Colonic mucosa (tissue), 4 donors: ENCODE measurements at places on chromosomes 4 and X. TPM values are rescaled to one million over a fixed set of nuclear protein-coding genes. Genes with fewer than 3 reads are reported as not detected.

DNA sequence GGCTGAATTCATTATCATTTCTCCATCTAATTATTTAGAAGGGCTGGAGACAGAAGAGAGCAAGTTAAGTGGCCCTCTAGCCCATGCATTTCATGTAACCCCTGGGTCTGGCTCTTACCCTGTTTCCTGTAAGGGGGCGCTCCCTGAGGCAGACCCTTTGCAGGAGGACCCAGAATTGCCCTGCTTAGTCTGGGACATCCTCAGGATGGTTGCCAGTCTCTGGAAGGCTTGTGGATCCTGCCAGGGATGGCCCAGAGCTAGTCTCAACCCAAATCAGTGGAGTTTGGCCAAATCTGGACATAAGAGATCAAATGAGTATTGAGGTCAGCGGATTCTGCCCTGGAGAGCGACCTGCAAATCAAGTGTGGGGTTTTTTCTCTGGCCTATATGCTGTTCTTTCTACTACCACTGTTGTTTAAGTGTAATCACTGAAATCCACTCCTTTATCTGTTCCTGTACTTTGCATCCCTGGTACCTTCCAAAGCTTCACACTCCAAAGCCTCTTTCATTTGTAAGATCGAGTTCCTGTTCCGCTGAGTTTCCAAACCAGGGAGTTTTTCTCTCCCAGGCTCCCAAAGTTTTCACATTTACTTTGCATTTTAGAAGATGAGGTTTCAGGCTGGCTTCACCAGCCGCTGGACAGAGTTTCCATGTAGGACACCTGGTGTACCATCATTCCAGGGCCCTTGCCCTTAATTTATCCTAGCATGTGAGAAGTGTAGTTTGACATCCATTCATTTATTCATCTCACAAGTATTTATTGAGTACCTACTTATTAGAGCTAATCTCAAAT, 6.3 kb downstream of the KLF3 start:
- H3K27me3 ChIP-seq, result no peaks in the 10 kb centered on the region
- peaks cover 32% of the 10 kb centered on the region for H3K4me1 ChIP-seq
- H3K4me3 ChIP-seq, result peak overlapping the region; percentile 3
- no peaks in the 10 kb centered on the region for H3K36me3 ChIP-seq

DNA sequence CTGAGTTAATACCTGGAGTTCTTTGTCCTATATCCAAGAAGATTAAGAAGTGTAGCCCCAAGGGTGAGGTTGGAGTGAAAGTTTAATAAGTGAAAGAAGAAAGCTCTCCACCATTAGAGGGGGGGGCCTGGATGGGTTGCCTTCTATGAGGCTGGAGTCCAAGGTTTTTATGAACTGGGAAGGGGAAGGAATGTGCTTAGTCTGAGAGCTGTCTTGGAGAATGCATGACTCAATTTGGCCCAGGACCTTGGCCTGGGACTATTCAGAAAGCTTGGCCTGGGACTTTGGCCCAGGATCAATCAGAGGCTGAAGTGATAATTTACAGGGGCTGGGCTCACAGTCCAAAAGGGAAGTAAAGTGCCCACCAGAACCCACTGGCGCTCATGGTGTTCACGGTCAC, 1049.0 kb upstream of the GRIA3 start:
- H3K4me1 ChIP-seq, result no peaks in the 10 kb centered on the region
- H3K27ac ChIP-seq, result no peak overlapping the region
- no peak overlapping the region for H3K4me3 ChIP-seq
- H3K27me3 ChIP-seq, result no peaks in the 10 kb centered on the region
- no peaks in the 10 kb centered on the region for H3K36me3 ChIP-seq

The HSD17B11 gene
- total RNA-seq, result 219 TPM

DNA sequence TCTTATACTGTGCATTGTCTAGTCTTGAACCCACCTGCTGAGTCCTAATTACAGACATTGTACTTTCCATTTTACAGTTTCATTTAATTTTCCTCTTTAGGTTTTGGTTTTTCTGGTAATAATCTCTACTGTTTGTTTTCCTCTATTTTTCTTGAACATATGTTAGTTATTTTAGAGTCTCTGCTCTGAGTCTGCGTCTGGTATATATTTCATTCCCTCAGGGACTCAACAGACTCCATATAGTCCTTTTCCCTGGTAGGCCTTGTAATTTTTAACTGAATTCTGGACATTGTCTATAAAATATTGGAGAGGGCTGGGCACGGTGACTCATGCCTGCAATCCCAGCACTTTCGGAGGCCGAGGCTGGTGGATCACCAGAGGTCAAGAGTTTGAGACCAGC, 121.8 kb upstream of the STOX2 start:
- no peak overlapping the region for H3K27ac ChIP-seq
- DNase-seq, result peak; percentile 12
- no peaks in the 10 kb centered on the region for H3K27me3 ChIP-seq
- H3K4me1 ChIP-seq, result no peaks in the 10 kb centered on the region
- H3K36me3 ChIP-seq, result no peaks in the 10 kb centered on the region

- H3K27ac ChIP-seq, result no peak overlapping the region
- H3K4me3 ChIP-seq, result no peak overlapping the region
- H3K36me3 ChIP-seq, result no peaks in the 10 kb centered on the region
- no peak for DNase-seq
- no peaks in the 10 kb centered on the region for H3K4me1 ChIP-seq
- H3K27me3 ChIP-seq, result no peaks in the 10 kb centered on the region
These were observed 27.2 kb downstream of the ANTXR2 start for GRCh38 chr4:80045786-80046185.

DNA sequence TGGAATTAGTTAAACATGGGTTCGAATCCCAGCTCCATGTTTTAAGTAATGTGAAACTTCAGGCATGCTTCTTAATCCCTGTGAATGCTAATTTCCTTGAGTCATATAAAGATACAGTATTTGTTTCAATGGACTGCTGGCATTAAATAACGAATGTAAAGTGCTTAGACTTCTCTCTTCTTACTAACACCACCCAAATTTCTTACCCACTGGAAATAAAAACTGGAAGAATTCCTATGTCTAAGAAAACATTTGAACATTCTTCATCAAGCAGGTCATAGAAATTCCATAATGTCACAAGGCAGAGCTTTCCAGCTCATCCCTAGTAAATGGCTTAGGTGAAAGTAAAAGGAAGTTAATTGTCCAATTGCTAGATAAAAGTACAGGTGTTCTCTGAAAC, 172.5 kb downstream of the ANK2 start:
- no peaks in the 10 kb centered on the region for H3K27me3 ChIP-seq
- H3K4me1 ChIP-seq, result no peaks in the 10 kb centered on the region
- DNase-seq, result no peak
- H3K27ac ChIP-seq, result no peak overlapping the region
- no peaks in the 10 kb centered on the region for H3K36me3 ChIP-seq

DNA sequence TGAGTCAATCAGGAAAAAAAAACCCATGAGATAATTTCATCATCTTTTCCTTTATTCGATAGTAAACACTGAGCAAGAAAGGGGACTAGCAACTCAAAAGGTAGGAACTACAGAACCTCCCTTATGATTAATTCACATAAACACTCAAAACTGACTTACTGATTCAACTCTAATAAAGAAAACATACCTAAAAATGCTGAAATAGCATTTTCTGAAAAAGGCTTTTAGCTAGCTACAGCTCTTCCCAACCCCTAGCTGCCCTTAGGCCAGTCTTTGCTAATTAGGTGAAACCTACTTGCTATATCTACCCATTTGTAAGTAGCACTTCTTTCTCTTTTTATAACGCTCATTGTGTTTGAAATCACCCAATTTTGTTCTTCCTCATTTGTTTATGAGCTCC, 150.6 kb downstream of the ATRX start:
- DNase-seq, result no peak
- no peaks in the 10 kb centered on the region for H3K27me3 ChIP-seq
- H3K4me1 ChIP-seq, result no peaks in the 10 kb centered on the region
- H3K27ac ChIP-seq, result no peak overlapping the region

DNA sequence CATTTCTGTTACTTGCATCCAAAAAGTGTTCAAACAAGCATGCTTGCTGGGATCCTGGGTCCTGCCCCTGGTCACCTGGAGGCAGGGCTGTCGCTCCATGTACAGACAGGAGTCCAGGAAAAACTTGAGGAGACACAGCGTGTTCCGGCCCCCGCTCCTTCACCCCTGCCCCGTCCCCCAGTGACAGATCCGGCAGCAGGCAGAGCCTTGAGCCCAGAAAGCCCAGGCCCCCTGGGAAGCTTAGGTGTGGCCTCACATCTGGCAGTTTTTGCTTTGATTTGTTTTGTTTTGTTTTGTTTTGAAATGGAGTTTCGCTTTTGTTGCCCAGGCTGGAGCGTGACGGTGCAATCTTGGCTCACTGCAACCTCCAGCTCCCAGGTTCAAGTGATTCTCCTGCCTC, 67.0 kb downstream of the TRMT44 start:
- H3K27me3 ChIP-seq, result no peaks in the 10 kb centered on the region
- no peak overlapping the region for H3K4me3 ChIP-seq
- no peaks in the 10 kb centered on the region for H3K36me3 ChIP-seq
- H3K27ac ChIP-seq, result no peak overlapping the region
- H3K4me1 ChIP-seq, result no peaks in the 10 kb centered on the region

DNA sequence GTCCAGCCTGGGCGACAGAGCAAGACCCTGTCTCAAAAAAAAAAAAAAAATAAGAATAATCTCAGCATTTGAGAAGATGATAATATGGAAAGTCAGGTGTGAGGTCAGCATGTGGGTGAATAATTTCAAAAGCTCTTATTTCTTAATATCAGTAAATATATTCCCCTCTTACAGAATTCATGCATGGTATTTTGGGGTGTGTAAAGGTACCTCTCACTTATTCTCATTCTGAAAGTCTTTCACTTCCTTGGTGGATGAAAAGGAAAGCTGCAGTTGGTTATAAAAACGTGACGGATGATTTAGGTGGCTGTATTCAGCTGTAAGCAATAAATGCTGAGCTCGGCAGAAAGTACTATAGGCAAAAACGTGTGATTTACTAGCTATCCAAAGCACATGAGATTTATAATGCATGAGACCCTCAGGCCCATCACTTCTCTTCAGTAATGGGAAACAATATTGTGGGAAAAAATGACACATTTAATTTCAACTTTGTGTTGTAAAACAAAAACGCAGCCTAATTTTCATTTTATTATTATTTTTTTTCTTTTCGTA, 353.2 kb upstream of the MAGEB2 start:
- H3K27me3 ChIP-seq, result no peaks in the 10 kb centered on the region
- no peaks in the 10 kb centered on the region for H3K36me3 ChIP-seq
- no peak overlapping the region for H3K27ac ChIP-seq
- no peaks in the 10 kb centered on the region for H3K4me1 ChIP-seq

DNA sequence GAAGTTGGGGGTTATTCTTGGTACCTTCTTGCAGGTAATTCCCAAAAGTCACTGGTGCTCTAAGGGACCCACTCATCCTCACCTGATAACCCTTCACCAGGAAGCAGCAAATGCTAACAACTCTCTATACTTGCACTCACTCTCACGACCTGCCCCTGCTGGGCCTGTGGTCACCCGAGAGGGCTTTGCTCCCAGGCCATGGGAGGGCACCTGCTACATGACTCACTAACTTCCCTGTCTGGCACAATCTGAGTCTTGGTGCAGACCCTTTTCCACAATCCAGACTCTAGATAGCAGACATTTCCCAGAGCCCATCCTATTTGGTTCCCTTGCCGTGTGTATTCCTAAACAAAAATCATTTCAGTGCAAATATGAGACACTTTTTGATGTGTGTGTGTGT, 403.8 kb upstream of the FAT1 start:
- DNase-seq, result no peak
- H3K4me3 ChIP-seq, result no peak overlapping the region
- no peaks in the 10 kb centered on the region for H3K27me3 ChIP-seq
- H3K27ac ChIP-seq, result no peak overlapping the region
- H3K36me3 ChIP-seq, result no peaks in the 10 kb centered on the region

DNA sequence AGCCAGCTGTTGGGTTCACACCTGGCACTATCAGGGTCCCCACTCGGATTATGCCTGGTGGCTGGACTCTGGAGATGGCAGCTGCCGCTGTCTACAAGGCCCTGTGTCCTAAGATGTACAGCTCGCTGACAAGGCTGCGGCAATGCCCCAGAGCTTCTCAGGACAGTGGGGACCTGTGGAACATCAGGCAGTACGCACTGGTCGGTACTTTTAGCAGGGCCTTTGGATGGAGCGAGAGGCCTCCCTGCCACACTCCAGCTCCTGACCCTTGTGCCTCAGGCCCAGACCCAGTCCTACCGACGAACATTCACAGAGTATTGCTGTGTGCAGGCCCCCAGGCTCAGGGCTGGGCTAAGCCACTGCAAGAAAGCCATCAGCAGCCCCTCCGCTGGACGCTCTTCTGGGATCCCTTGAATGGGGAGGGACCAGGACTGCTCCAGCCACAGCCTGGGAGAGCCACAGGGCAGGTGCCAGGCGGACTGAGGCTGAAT, 45.7 kb upstream of the HMX1 start:
- H3K27ac ChIP-seq, result no peak overlapping the region
- no peak overlapping the region for H3K4me3 ChIP-seq
- DNase-seq, result peak; percentile 14
- H3K4me1 ChIP-seq, result no peaks in the 10 kb centered on the region

The RAI2 gene
- 4.8 TPM for total RNA-seq

DNA sequence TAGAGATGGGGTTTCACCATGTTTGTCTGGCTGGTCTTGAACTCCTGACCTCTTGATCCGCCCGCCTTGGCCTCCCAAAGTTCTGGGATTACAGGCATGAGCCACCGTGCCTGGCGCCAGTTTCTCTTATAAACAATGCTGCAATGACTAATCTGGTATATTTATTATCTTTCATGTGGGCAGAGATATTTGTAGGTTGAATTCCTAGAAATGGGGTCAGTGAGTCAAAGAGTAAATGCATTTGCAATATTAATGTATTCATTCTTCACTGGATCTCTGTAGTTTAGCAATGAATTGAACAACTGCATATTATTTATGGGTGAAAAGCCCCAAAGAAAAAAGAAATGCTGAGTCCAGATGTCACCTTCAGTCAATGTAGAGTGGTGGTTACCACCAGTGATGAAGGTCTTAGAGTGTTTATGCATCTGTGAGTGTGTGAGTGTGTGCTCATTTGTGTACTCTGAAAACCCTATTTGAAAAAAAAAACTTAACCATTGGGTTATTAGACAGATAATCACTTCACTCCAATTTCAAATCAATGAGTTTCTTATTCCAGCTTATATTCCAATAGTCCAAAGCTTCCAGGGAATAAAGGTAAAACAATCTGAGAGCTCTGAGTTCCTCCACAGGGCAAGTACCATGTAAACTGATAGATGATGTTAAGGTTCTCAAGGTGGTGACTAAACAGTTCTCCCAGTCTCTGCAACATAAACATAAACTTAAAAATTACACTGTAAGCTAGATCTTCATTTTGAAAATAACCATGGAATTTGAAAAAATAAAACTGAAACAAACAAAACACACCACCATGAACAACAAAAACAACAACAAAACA, 22.6 kb upstream of the CD38 start:
- DNase-seq, result no peak
- H3K27me3 ChIP-seq, result no peaks in the 10 kb centered on the region
- no peak overlapping the region for H3K4me3 ChIP-seq
- no peak overlapping the region for H3K27ac ChIP-seq
- H3K36me3 ChIP-seq, result no peaks in the 10 kb centered on the region
- H3K4me1 ChIP-seq, result no peaks in the 10 kb centered on the region

DNA sequence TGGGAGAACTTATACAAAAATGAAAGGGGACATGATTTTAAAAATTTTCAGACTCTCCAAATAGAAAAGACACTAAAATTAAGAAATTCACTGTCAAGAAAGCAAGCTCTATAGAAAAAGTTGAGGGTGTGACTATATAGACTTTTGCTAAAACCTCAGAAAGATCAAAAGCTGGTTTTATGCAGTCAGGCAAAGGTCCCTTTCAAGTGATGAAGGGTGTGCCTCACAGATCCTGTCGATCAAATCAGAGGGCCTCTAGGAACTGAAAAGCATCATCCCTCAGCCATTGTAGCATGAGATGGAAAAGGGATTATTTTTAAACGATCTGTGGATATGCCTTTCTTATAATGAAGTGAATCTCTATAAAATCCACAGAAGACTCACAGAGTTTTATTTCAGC, 116.5 kb downstream of the FAM13A start:
- no peak overlapping the region for H3K4me3 ChIP-seq
- no peaks in the 10 kb centered on the region for H3K27me3 ChIP-seq
- H3K4me1 ChIP-seq, result no peaks in the 10 kb centered on the region
- DNase-seq, result no peak
- no peak overlapping the region for H3K27ac ChIP-seq

The MID1 gene
- 38.3 TPM for total RNA-seq
